ENCODE measurements at places on chromosomes 12 and 14.

DNA sequence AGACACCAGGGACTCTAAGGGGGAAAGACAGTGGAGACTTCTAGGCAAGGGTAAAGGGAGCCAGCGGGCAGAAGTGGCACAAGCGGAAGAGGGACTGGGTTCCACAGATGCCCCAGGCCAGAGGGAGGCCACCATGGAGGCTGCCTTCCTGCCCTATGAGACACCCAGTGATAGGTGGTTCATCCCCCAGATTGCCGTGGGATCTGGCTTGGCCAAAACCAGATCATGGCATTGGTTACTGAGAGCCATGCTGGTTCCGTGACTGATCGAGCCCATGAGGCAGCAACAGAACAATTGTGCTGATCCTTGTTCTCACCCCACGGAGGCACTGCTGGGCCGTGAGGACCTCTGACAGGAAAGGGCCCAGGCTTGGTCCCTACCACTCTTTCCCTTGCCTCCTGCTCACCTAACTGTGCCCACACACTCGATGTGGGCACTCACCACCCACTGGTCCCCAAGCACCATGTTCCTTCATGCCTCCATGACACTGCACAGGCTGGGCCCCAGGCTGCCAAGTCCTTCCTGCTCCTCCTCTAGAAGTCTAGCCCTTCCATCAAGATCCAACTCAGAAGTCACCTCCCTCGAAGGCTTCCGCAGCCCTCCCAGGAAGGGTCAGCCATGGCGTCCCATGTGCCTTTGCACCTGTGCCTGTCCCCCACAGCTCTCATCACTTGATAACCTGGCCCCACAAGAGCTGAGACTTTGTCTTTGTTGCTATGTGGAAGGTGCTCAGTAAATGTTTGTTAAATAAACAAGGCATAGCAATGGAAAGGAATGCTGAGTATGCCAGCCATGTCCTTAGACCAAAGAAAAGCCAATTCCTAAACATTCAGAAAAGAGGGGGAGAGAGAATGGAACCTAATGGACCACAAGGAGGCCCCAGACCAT, 7.3 kb downstream of the KRT79 start:
- DNase-seq: no peak

DNA sequence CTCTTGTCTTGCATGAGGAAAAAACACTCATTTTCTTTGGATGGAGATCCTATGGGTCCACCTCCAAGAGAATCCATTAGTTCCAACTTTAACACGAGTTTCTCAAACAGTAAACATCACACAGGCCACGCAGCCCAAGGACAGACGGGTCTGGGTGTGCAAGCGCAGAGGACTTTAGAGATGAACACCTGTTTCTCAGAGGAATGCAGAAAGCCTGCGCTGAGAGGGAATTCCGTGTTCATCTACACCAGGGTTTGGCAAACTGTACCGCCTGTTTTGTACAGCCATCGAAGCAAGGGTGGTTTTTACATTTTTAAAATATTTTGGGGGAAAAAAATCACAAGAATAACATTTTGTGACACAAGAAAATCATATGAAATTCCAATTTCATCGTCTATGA, 79.4 kb downstream of the RBM19 start:
- no peak for DNase-seq

- no peak for DNase-seq
Observed at GRCh38 chr14:69328765-69329164, 68.8 kb downstream of the GALNT16 start.

DNA sequence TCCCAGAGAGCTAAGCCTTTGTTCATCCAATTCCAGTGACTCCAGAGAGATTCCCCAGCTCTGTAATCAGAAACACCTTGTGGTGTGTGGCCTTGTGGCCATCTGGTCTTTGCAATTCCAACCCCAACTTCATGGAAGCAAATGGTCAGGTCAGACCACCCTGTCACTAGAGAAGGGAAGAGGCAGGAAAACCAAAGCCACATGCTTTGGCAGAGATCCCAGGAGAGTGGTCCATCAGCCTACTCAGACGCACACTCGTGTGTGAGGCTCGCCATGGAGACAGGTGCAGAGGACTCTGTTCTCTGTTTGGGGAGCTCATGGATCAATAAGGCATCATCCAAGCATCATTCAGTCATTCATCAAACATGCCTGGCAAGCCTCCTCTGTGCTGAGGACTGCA, 46.2 kb upstream of the TUNAR start:
- DNase-seq: no peak

Data from sigmoid colon (tissue), 7 donors.